ENCODE measurements at places on chromosomes 7 and 10.

GRCh38 chr10:1058017-1058416 lies 1.8 kb downstream of the WDR37 start:
- no peak for DNase-seq

DNA sequence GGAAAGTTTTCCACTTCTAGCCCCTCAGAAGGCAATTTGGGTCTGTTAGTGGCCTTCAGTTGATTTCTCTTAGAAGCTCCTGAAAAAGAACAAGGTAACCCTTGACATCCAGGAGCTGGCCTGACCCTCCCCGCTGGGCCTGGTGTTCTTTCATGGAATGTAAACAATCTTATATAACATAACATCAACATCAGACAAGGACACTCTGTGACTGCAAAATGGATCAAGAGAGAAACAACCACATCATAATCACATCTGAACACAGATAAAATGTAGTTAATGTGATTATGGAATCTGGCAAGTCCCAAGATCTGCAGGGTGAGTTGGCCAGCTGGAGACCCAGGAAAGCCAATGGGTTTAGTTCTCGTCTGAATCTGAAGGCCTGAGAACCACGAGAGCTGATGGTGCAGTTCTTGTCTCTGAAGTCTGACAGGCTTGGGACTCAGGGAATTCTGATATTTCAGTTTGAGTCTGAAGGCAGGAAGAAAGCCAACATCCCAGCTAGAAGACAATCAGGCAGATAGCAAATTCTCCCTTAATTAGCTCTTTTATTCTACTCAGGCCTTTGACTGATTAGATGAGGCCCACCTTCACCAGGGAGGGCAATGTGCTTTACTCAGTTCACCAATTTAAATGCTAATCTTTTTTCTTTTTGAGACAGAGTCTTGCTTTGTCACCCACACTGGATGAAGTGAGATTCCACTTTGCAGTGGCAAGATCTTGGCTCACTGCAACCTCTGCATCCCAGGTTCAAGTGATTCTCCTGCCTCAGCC lies 91.4 kb upstream of the NAMPT start:
- DNase-seq, result no peak

DNA sequence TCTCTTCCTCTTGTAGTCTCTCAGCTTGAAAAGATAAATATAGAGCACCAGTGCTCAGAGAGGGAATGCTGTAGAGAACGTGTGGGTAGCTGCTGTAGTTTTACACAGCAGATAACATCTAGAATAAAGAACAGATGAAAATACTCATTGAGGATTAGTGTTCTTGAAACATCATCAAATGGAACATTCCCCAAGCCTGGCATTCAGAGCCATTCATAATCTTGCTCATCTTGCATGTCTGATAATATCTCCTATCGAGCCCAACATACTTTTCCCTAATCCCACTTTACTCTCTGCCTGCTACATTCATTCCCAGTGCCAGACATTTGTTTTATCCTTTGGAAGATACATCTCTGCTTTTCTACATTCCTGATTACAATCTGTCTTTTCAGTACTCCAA lies 35.2 kb downstream of the MCU start:
- no peak for DNase-seq

DNA sequence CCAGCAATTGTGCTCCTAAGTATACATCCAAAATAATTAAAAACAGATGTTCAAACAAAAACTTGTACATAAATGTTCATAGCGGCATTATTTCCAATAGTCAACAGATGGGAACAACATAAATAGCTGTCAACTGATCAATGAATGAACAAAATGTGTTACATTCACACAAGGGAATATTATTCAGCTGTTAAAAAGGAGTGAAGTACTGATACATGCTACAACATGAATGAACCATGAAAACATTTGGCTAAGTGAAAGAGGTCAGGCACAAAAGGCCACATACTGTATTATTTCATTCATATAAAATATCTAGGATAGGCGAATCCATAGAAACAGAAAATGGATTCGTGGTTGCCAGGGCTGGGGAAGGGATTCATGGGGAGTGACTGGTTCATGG lies 109.1 kb downstream of the CDH23 start:
- no peak for DNase-seq

GRCh38 chr10:2881720-2882620 lies 185.4 kb upstream of the PFKP start:
- no peak for DNase-seq

All from activated CD8-positive, alpha-beta memory T cell treated with anti-CD3 and anti-CD28 coated beads for 1 hour (primary cell).